ENCODE measurements at places on chromosomes 5 and 9. TPM values are rescaled to one million over a fixed set of nuclear protein-coding genes. Genes with fewer than 3 reads are reported as not detected.
A peak's percentile ranks its signal among the peaks of the same experiment; 100 is the strongest.

GRCh38 chr9:503881-504852, 289.5 kb downstream of the DOCK8 start:
- H3K4me3 ChIP-seq = no peak within 1 kb of the TSS
- H3K27me3 ChIP-seq = peaks cover 11% of the 10 kb centered on the region
- no peaks in the 10 kb centered on the region for H3K36me3 ChIP-seq
- no peak within 1 kb of the TSS for H3K27ac ChIP-seq
- peak; percentile 55 for DNase-seq

DNA sequence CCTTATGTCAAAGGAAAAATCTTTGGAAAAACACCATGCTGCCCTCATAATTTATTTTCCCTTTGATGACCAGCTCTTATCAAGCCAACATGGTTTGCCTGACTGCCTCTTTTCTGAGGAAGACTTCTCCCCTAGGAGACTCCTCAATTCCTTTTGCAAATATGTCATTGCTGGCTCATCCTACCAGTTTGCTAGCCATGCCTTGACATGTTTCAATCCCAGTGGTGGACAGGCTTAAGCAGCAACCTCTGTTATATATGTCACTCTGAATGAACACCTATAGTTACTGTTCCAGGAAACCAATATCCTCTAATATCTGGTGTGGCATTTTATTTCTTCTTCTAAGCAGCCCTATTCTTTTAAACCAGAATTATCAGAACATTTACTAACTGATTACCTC, 615.8 kb downstream of the HTR1A start:
- H3K36me3 ChIP-seq = no peaks in the 10 kb centered on the region
- no peaks in the 10 kb centered on the region for H3K27me3 ChIP-seq
- no peaks in the 10 kb centered on the region for H3K4me1 ChIP-seq
- no peak overlapping the region for H3K4me3 ChIP-seq
- no peak for DNase-seq
- H3K27ac ChIP-seq = no peak overlapping the region

DNA sequence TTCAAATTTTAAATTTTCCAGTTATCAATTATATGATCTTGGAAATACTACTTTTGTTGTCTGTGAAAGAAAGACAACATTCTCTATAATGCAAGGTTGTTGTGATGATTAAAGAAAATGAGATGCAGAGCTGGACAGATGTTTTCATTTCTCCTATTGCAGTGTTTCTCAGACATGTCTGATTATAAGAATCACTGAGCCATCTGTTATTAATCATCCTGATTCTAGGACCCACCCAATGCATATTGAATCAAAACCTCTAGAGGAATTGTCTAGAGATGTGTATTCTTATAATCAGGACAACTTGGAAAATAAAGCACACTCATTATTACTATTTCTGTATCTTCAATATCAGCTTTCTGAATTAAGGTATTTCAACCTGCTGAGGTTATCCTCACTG, 121.1 kb upstream of the ASTN2 start:
- no peak for DNase-seq
- H3K27me3 ChIP-seq = no peaks in the 10 kb centered on the region
- no peaks in the 10 kb centered on the region for H3K4me1 ChIP-seq
- no peak overlapping the region for H3K4me3 ChIP-seq
- no peaks in the 10 kb centered on the region for H3K36me3 ChIP-seq
- no peak overlapping the region for H3K27ac ChIP-seq

- peaks cover 4% of the 10 kb centered on the region for H3K4me1 ChIP-seq
- no peak overlapping the region for H3K27ac ChIP-seq
- no peak overlapping the region for H3K4me3 ChIP-seq
- H3K27me3 ChIP-seq = no peaks in the 10 kb centered on the region
Measured at GRCh38 chr5:171907725-171908343, 98.6 kb downstream of the FBXW11 start.

GRCh38 chr5:83554686-83555085, 83.1 kb downstream of the VCAN start:
- H3K4me3 ChIP-seq = no peak overlapping the region
- peak; percentile 80 for DNase-seq
- H3K4me1 ChIP-seq = peaks cover 7% of the 10 kb centered on the region
- H3K27ac ChIP-seq = no peak overlapping the region
- no peaks in the 10 kb centered on the region for H3K27me3 ChIP-seq
- H3K36me3 ChIP-seq = no peaks in the 10 kb centered on the region

- H3K27me3 ChIP-seq = no peaks in the 10 kb centered on the region
- H3K4me1 ChIP-seq = no peaks in the 10 kb centered on the region
- H3K4me3 ChIP-seq = no peak overlapping the region
- H3K36me3 ChIP-seq = no peaks in the 10 kb centered on the region
- peak; percentile 71 for DNase-seq
Measured at GRCh38 chr9:97811533-97812246, 41.3 kb upstream of the FOXE1 start.

DNA sequence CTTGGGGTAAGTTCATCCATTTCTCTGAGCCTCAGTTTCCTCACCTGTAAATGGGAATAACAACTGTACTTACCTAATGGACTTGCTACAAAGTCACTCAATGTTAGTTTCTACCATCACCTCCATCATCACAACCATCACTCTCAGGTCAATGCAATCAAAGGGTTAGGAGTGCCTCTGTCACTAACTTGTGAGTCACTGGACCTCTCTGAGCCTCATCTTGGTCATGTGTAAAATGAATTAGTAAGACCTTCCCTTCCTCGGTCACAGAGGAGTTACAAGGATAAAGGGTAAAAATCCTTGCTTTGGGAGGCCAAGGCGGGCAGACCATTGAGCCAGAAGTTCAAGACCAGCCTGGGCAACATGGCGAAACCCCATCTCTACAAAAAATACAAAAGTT, 12.8 kb downstream of the FABP6 start:
- no peaks in the 10 kb centered on the region for H3K36me3 ChIP-seq
- no peak overlapping the region for H3K4me3 ChIP-seq
- peaks cover 3% of the 10 kb centered on the region for H3K27me3 ChIP-seq
- no peaks in the 10 kb centered on the region for H3K4me1 ChIP-seq

DNA sequence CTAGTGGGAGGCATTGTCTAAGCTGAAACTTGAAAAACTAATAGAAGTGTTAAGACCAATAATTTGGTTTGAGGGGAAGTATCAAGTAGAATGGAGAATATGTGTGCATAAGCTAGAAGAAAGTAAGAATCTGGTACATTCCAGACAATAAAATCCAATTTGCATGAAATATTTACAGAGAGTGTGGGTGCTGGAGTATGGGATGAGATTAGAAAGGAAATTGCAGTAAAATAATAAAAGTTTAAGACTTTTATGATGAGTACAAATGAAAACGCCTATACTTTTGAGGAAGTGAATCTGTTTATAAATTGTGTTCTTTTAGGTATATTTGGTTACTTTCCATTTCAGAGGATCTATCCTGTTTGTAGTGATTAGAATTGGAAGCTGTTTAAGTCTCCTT, 165.4 kb upstream of the TNC start:
- no peaks in the 10 kb centered on the region for H3K27me3 ChIP-seq
- no peak overlapping the region for H3K4me3 ChIP-seq
- no peak overlapping the region for H3K27ac ChIP-seq
- no peaks in the 10 kb centered on the region for H3K36me3 ChIP-seq
- DNase-seq = no peak
- H3K4me1 ChIP-seq = no peaks in the 10 kb centered on the region

DNA sequence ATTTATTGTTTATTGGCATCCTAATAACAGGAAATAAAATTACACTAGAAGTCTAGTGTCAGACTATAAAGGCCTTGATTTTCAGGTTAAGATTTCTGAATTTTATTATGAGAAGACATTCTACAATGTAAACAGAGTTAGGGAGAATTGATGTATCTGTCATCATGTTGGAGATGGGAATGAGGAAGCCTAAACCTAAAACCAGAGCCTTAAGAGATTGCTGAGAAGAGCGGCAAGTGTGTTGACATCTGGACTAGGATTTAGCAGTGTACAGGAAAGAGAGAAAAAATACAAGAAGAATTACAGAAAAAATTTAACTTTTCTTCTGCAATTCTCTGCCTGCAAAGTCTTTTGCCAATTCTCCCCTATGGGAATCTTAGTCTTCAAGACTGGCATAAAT, 525.5 kb downstream of the NR2F1-AS1 start:
- no peak overlapping the region for H3K4me3 ChIP-seq
- H3K27ac ChIP-seq = no peak overlapping the region
- peaks cover 2% of the 10 kb centered on the region for H3K4me1 ChIP-seq
- DNase-seq = no peak
- no peaks in the 10 kb centered on the region for H3K36me3 ChIP-seq

DNA sequence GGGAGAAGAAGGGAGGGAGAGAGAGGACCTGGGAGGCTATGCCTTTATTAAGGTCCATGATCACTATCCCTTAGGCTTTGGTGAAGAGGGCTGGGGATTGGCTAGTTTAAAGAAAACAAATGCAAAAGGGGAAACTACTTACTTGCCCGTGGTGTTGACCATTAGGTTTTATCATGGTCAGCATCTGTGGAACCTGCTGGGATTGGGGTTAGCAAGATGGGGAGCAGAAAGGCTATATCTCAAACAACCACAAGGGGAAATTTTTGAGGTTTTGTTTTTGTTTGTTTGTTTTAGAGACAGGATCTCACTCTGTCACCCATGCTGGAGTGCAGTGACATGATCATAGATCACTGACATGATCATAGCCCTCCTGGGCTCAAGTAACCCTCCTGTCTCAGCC, 9.0 kb upstream of the RAD23B start:
- H3K27me3 ChIP-seq = no peaks in the 10 kb centered on the region
- H3K27ac ChIP-seq = peak overlapping the region; percentile 49
- no peak overlapping the region for H3K4me3 ChIP-seq

DNA sequence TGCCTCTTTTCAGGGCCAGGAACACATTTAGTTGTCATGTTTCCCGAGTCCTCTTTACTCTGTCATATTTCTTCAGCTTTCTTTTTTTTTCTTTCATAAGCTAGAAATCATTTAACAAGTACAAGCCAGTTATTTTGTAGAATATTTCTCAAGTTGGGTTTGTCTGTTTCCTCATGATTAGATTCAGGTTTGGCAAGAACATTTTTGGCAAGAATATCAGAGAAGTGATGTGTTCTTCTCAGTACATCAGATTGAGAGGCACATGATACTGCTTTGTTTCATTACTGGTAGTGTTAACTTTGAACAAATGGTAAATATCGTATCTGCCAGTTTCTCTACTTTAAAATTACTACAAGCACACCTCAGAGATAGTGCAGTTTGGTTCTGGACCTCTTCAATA, 45.1 kb downstream of the PCSK5 start:
- H3K27ac ChIP-seq = no peak overlapping the region
- no peak for DNase-seq
- no peaks in the 10 kb centered on the region for H3K27me3 ChIP-seq
- H3K4me3 ChIP-seq = no peak overlapping the region
- H3K4me1 ChIP-seq = no peaks in the 10 kb centered on the region

GRCh38 chr5:9544502-9545135, 1.3 kb downstream of the SEMA5A start:
- H3K36me3 ChIP-seq = peaks cover 5% of the 10 kb centered on the region
- peak overlapping the region; percentile 98 for H3K4me3 ChIP-seq
- H3K27ac ChIP-seq = peak overlapping the region; percentile 66
- DNase-seq = peak; percentile 85
- no peaks in the 10 kb centered on the region for H3K27me3 ChIP-seq

DNA sequence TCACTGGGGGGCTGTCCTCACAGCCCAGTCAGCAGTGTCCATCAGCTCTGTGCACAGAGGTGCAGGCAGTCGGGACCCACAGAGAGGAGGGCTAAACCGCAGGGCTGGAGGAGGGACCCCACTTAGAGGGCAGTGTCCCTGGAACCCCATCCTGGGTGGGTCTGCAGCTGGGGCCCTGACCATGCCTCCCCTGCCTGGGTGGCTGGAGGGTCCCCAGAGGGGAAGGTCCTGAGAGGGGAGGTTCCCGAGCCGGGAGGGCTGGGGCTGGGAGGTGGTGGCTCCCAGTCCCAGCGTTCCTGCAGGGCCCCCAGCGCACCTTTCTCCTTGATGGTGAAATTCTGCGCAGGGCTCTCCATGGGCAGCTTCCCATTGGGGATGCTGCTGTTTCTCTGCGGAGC, 32.7 kb downstream of the EXOC3 start:
- H3K27me3 ChIP-seq = peaks cover 6% of the 10 kb centered on the region
- DNase-seq = no peak
- H3K4me1 ChIP-seq = no peaks in the 10 kb centered on the region
- H3K4me3 ChIP-seq = no peak overlapping the region
- no peak overlapping the region for H3K27ac ChIP-seq
- peaks cover 2% of the 10 kb centered on the region for H3K36me3 ChIP-seq

DNA sequence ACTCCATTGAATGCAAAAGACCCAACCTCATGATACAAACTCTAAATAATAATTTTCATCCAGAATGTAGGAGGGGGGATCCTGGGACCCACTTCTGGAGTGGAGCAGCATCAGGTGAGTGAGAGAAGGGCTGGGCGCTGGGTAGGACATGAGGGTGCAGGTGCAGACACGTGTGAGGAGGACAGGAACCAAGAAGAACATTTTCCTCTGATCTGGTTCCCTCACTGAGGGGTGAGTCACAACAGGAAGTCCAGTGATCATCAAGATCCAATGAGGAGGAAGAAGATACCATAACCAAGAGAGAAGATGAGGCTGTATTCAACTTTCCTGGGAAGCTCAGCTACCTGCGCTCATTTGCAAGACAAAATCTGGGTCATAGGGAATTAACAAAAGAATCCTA, 57.4 kb downstream of the SFXN1 start:
- H3K4me3 ChIP-seq = no peak overlapping the region
- DNase-seq = no peak
- no peaks in the 10 kb centered on the region for H3K27me3 ChIP-seq
- H3K4me1 ChIP-seq = no peaks in the 10 kb centered on the region

DNA sequence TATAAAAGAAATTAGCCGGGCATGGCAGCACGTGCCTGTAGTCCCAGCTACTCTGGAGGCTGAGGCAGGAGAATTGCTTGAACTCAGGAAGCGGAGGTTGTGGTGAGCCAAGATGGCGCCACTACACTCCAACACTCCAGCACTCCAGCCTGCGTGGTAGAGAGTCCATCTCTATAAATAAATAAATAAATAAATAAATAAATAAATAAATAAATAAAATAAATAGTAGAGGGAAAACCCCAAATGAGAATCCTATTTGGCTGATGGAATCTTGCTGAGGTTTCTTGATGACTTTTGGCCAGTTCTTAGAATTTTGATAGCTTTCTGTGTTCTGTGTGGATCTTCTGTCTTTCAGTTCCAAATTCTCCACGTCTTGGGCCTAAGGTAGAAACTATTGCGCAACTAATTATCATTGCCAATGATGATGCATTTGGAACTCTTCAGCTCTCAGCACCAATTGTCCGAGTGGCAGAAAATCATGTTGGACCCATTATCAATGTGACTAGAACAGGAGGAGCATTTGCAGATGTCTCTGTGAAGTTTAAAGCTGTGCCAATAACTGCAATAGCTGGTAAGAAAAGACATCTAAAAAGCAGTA, 126.9 kb downstream of the ADGRV1 start:
- no peaks in the 10 kb centered on the region for H3K4me1 ChIP-seq
- H3K27me3 ChIP-seq = no peaks in the 10 kb centered on the region
- no peak overlapping the region for H3K4me3 ChIP-seq

Gene TAF9
- 154 TPM for polyA plus RNA-seq

Gene RASEF
- polyA plus RNA-seq = 0.28 TPM

Gene PALM2AKAP2
- polyA plus RNA-seq = 3.7 TPM

Gene ESM1
- 0.50 TPM for polyA plus RNA-seq

Gene C9orf153
- 0.06 TPM for polyA plus RNA-seq

Gene RASGEF1C
- 0.03 TPM for polyA plus RNA-seq

Gene DMRT3
- not detected for polyA plus RNA-seq

Gene PRDM12
- 0.02 TPM for polyA plus RNA-seq

Gene TCF7
- 3.3 TPM for polyA plus RNA-seq

Gene PCDHB5
- 0.60 TPM for polyA plus RNA-seq

Gene ZNF622
- 27.5 TPM for polyA plus RNA-seq

Gene OSMR
- polyA plus RNA-seq = 80.4 TPM

Gene FGFR4
- polyA plus RNA-seq = 5.6 TPM

Gene LCN1
- polyA plus RNA-seq = not detected

Gene TESK1
- 12.0 TPM for polyA plus RNA-seq

Measured in fibroblast of lung (primary cell).